ENCODE measurements at places on chromosomes 2 and 18.

GRCh38 chr2:10035053-10035422, 8.3 kb upstream of the KLF11 start:
- no peak for DNase-seq

GRCh38 chr2:98772536-98772935, 41.6 kb upstream of the MGAT4A start:
- DNase-seq = no peak

GRCh38 chr2:119734047-119734446, 25.7 kb upstream of the PTPN4 start:
- DNase-seq = no peak

- no peak for DNase-seq
Observed at GRCh38 chr2:223811757-223812156, 25.6 kb downstream of the AP1S3 start.

GRCh38 chr2:132581991-132582738, 87.8 kb downstream of the LYPD1 start:
- no peak for DNase-seq

Measured in activated B cell treated with CpG ODN at 0.5 μM for 24 hours (primary cell).